Effector CD8-positive, alpha-beta T cell (primary cell): ENCODE measurements at places on chromosomes 4 and X.

GRCh38 chr4:106362086-106362825, 6.3 kb downstream of the GIMD1 start:
- DNase-seq: no peak

DNA sequence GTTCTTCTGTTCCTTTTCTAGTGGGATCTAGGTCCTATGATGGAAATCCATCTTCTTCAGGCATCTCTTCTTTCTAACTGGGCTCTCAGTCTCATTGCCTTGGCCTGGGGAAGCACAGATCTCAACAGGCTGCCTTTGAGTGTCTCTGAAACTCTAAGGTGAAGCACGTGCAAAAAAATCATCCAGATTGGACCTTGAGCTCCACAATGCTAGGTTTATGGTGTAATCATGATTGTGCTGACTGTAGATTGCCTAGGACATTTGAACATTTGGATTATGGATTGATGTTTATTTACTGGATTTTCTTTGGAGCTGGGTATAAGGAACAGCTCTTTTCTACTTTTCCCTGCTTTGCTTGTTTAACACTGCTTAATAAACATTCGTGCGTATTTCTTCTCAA, 191.5 kb upstream of the NR3C2 start:
- no peak for DNase-seq

GRCh38 chrX:39815631-39816030, 282.1 kb downstream of the BCOR start:
- DNase-seq: no peak

DNA sequence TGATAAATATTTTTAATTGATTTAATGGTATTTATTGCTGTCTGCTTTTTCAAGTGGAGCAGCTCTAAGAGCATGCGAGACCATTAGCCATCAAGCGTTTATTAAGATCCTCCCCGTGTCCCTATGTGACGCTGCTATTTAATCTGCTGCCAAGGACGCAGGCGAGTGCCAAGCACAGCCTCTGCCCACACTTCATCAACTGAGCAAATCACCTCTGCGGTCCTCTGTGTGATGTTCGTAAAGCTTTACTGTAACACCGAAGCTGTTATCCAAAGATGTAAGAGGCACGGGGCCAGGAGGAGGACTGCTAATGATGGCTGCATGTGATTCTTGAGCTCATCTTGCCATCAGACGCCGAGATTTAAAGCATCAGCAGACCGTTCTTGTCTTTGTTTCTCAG, 79.5 kb downstream of the STOX2 start:
- DNase-seq: no peak

DNA sequence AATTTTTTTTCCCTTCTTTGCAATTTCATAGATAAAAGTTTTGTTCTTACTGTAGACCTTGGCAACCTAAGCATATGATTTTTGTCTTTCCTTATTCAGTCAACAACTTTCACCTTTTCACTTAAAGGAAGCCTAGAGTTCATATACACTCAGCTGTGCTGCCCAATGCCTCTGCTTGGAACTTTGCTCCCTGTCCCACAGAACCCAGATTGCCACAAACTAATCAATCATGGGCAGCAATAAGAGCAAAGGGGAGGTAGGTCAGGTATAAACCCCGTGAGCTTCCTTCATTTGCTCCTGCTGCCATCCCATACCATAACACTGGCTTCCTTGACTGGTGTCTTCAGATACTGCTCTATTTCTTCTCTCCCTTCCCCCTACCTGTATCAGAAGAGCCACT, 51.0 kb upstream of the BEND2 start:
- DNase-seq: no peak
